SHP77 treated with DMSO at 0.1 percent for 48 hours (cell line): ENCODE measurements at places on chromosomes 16 and 17.

GRCh38 chr17:79979221-79979741 lies 56.4 kb downstream of the TBC1D16 start:
- no peak for DNase-seq

- no peak for DNase-seq
Observed at GRCh38 chr17:3848229-3848835, 2.3 kb upstream of the NCBP3 start.

DNA sequence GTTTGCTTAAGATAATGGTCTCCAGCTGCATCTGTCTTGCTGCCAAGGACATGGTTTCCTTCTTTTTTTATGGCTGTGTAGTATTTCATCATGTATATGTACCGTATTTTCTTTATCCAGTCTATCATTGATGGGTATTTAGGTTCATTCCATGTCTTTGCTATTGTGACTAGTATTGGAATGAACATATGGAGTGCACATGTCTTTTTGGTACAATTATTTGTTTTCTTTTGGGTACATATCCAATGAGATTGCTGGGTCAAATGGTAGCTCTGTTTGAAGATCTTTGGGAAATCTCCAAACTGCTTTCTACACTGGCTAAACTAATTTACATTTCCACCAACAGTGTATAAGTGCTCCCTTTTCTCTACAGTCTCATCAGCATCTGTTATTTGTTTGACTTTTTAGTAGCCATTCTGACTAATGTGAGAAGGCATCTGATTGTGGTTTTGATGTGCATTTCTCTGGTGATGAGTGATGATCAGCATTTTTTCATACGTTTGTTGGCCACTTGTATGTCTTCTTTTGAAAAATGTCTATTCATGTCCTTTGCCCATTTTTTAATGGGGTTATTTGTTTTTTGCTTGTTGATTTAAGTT lies 66.2 kb downstream of the TNFRSF13B start:
- no peak for DNase-seq

- DNase-seq: no peak
Observed at GRCh38 chr17:549177-550040, 165.2 kb downstream of the VPS53 start.

- DNase-seq: no peak
Observed at GRCh38 chr16:82954224-82954929, 327.6 kb downstream of the CDH13 start.

DNA sequence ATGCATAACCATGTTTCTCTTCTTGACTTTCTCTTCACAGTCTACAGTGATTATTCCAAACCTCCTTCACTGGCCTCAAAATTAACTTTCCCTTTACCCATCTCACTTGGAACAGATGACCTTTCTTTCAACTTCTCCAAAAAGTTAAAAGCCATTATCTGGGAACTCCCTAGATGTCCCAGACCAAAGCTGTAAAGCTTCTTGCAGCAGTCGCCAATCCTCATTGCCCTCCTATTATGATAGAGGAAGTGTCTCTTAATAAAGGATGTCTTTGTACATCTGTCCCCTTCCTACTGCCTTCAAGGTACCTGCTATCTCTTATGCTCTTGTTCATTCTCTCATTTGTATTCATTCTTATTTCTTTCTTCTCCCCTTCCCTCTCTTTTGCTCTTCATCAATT lies 127.5 kb downstream of the MRTFB start:
- DNase-seq: no peak

- no peak for DNase-seq
Observed at GRCh38 chr16:4749700-4750257, 15.4 kb downstream of the DNAAF8 start.

DNA sequence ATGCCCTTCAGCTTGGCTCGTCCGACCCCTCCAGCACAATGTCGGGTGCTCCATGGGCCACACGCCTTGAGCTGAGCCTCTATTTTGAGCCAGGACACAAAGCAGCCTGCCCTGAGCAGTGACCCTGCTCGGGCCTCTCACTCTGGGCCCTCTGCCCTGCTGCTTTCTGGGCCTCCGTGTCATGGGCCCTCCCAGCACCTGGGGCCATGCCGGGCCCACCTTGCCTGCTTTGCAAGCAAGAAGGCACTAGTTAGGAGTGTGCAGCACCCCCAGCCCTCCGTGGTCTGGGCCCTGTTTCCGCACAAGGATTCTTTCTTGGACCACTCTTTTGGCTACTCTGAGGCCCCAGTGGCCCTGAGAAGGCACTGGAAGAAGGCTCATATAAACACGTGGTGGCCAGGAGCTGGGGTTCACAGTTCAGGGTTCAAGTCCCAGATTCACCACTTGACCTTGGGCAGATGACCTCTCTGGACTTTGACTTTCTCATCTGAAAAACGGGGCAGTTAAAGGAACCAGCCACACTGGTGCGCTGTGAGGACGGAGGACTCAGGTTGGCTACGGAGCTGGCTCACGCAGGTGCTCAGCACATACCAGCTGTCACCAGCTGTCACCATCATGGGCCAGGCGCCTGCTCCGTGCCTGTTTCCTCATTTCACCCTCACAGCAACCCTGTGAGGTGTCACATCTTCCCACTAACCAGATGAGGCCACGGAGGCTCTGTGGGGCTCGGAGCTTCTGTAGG lies 166.0 kb upstream of the GSE1 start:
- peak; percentile 88 for DNase-seq

- no peak for DNase-seq
Observed at GRCh38 chr16:51095084-51095881, 55.8 kb downstream of the SALL1 start.

- DNase-seq: no peak
Observed at GRCh38 chr17:47700471-47701449, 6.8 kb downstream of the TBKBP1 start.

DNA sequence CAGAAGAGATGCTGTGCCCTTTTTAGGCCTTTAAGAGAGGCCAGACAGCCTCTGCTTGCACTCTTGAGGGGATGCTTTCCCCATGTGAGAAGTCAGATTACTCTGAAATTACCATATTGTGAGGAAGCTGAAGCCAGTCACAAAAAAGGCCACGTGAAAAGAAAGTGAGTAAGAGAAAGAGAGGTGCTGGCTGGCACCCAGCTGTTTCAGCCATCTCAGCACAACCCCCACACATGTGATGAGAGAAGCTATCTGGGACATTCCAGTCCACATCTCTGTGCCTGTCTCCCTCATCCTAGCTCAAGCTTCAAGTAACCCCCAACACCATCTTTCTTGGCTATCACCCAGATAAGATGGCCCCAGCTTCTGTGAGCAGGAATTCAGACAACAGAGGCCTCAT lies 131.4 kb downstream of the HS3ST2 start:
- DNase-seq: no peak

DNA sequence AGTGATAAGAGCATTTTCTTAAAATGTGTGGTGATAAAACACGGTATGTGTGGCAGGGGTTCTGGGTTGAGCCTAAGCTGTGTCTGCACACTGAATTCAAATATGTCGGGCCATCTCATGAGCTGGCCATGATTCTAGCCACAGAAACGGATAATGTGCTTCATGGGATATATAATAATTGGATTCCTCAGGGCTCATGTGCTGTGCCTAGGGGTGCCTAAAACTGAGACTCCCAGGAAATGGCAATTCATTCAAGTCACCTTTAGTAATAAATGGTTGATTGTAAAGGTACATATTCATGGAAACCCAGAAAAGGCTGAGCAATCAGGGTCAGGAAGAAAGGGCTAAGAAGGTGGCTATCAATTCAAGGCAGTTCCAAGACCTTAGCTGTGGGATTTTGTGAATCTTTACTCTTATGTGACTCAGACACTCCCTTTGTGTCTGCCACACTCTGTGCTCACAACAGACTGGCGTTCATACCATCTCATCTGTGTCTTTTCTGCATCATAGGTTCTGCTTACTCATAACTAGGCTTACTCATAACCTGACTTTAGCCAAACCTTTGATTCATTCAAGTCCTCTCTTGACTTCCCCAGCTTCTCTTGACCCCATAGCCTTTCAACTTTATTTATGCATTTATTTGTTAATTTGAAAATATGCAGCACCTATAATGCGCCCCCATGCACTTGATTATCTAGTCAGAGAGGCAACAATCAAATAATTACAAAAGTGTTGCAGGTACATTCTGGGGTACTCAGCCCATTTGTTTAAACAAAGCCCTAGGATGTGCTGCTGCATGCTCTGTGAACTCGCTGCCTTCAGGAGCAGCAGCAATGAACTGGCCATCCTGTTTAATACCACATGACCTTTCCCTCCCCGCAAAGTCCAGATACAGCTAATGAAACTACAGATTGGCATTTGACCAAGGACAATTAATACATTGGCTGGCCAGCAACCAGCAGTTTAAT lies 28.4 kb upstream of the MED13 start:
- DNase-seq: no peak

GRCh38 chr16:21076186-21076883 lies 74.3 kb downstream of the DNAH3 start:
- DNase-seq: no peak

GRCh38 chr16:50238868-50239301 lies 27.5 kb upstream of the ADCY7 start:
- DNase-seq: no peak
